Large intestine (tissue), 12 donors: ENCODE measurements at places on chromosomes 13 and 19. TPM values are rescaled to one million over a fixed set of nuclear protein-coding genes. Genes with fewer than 3 reads are reported as not detected.
A peak's percentile ranks its signal among the peaks of the same experiment; 100 is the strongest.

RFPL4AL1 gene
- not detected for polyA plus RNA-seq

CFD gene
- polyA plus RNA-seq = 6.1 TPM

SIGLEC10 gene
- polyA plus RNA-seq = 10.5 TPM

NAXD gene
- polyA plus RNA-seq = 37.0 TPM

TMPRSS9 gene
- 1.9 TPM for polyA plus RNA-seq

TMEM255B gene
- 5.1 TPM for polyA plus RNA-seq

SBK2 gene
- 0.66 TPM for polyA plus RNA-seq

ZNF787 gene
- polyA plus RNA-seq = 33.3 TPM

SAFB gene
- 111 TPM for polyA plus RNA-seq

APOE gene
- 77.8 TPM for polyA plus RNA-seq

CC2D1A gene
- polyA plus RNA-seq = 42.2 TPM

ZNF574 gene
- polyA plus RNA-seq = 15.1 TPM

ARRDC2 gene
- 7.7 TPM for polyA plus RNA-seq

GRCh38 chr19:29735829-29736228 is 20.8 kb upstream of the C19orf12 start:
- H3K27ac ChIP-seq = no peak overlapping the region
- H3K36me3 ChIP-seq = no peaks in the 10 kb centered on the region
- no peak overlapping the region for H3K4me3 ChIP-seq
- H3K27me3 ChIP-seq = peaks cover 9% of the 10 kb centered on the region
- DNase-seq = no peak

- H3K4me3 ChIP-seq = no peak overlapping the region
- DNase-seq = no peak
- peaks cover 8% of the 10 kb centered on the region for H3K36me3 ChIP-seq
Observed at GRCh38 chr19:51573331-51573730, 2.2 kb downstream of the ZNF175 start.

DNA sequence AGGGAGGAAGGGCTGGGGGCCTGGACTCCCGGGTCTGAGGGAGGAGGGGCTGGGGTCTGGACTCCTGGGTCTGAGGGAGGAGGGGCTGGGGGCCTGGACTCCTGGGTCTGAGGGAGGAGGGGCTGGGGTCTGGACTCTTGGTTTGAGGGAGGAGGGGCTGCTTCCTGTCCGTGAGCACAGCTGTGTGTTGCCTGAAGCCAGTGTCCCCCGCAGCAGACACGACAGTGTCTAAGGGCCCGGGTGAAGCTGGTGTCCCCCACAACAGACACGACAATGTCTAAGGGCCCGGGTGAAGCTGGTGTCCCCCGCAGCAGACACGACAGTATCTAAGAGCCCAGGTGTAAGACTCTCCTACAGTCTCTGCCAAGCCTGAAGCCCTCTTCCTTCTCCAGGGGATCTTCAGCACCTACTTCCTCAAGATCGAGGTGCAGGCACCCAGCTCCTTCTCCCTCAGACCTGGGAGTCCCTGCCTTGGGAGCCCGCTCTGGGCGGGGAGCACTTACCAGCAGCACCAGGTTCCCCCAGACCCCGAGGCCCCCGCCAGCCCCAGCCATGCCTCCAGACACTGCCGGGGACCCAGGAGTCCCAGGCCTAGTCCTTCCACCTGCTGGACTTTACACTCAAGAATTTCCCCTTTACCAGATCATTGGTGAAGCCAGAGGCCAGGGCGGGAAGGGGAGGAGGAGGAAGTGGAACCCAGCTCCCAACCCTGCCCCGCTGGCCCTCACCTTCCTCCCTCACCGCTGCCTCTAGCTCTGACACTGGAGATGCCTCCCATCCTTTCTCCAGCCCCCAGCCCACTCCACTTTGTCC is at the start of gene PTPRH:
Gene PTPRH, minus strand, starts transcription at position 622 of the 813 bp plus-strand sequence. Its CDS starts 68 bp downstream, at position 554.
- H3K36me3 ChIP-seq = peaks cover 15% of the 10 kb centered on the region
- H3K4me1 ChIP-seq = peaks cover 11% of the 10 kb centered on the region
- no peaks in the 10 kb centered on the region for H3K27me3 ChIP-seq
- H3K4me3 ChIP-seq = peak within 1 kb of the TSS; percentile 41

DNA sequence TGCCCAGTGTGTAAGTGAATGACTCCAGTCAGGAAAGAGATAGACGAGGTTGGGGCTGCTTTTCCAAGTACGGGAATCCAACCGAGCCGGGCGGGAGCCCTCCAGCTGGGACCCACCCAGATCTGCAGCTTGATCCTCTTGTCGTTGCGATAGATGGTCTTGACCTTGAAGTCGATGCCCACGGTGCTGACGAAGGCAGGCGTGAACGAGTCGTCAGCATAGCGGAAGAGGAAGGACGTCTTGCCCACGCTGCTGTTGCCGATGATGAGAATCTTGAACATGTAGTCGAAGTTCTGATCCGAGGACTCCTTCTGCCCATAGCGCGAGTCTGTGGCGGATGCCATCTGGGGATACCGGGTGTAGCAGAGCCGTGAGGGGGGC is 1.5 kb downstream of the RAB3A start:
- no peak overlapping the region for H3K4me3 ChIP-seq
- peaks cover 12% of the 10 kb centered on the region for H3K4me1 ChIP-seq
- no peak overlapping the region for H3K27ac ChIP-seq

DNA sequence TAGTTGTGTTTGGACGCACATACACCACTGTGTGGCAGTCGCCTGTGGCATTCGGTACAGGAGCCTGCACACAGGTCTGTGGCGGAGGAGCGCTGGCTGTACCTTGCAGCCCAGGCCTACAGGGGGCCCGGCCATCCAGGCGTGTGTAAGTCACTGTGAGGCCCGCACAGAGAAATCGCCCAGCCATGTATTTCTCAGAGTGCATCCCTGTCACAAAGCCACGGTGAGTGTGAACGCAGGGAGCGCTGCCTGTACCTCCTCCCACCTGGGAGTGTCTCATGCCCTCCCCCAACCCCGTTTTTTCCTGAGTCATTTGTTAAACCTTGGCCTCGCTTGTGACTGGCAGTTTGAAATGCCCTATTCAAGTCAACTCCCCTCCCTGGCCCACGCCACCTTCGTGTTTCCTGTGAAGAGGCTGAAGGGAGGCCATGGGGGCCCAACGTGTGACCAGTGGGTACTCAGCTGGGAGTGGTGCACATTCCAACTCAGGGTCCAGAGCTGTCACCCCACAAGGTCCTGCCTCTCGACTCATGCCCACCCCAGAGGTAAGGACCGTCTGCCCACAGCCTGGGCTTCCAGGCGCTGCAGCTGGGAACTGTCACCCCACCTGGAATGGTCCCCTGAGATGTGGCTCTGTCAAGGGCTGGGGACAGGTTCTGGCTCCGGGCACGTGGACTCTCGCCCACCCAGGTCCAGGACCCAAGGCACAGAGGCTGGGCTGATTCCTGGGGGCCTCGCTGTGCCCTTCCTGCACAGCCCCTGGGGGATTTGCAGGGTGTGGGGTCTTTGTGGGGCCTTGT is 11.6 kb upstream of the RASA3 start:
- peak; percentile 41 for DNase-seq
- no peak overlapping the region for H3K4me3 ChIP-seq
- no peaks in the 10 kb centered on the region for H3K4me1 ChIP-seq
- H3K27me3 ChIP-seq = no peaks in the 10 kb centered on the region
- no peak overlapping the region for H3K27ac ChIP-seq
- H3K36me3 ChIP-seq = no peaks in the 10 kb centered on the region

DNA sequence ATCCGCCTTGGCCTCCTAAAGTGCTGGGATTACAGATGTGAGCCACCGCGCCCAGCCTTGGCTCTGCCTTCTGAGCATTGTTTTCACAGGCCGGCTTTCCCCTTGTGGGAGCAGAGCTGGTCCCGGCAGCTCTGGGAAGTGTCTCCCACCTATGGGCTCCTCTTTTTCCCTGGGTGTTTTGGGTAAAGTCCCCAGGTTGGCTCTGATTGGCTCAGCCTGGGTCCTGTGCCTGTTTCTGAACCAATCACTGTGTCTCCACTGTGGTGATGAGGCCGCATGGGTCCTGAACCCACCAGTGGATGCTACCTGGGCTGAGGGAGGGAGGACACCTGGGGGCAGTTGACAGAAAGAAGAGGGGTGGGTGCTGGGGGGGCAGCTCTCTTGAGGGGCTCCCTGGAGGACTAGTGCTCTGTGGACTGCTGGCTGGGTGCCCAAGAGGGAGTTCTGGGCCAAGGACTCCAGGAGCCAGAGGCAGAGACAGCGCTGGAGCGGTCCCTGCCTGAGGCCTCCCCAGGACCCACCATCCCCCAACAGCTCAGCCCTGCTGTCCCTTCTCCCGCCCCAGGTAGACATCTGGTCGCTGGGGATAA is 19.6 kb upstream of the NCCRP1 start:
- H3K4me1 ChIP-seq = no peaks in the 10 kb centered on the region
- no peak for DNase-seq
- H3K36me3 ChIP-seq = peaks cover 83% of the 10 kb centered on the region
- H3K4me3 ChIP-seq = no peak overlapping the region
- no peak overlapping the region for H3K27ac ChIP-seq

GRCh38 chr19:53101518-53101917 is 1.7 kb downstream of the ZNF160 start:
- DNase-seq = peak; percentile 76
- no peaks in the 10 kb centered on the region for H3K27me3 ChIP-seq
- H3K36me3 ChIP-seq = peaks cover 19% of the 10 kb centered on the region
- H3K27ac ChIP-seq = peak overlapping the region; percentile 92

DNA sequence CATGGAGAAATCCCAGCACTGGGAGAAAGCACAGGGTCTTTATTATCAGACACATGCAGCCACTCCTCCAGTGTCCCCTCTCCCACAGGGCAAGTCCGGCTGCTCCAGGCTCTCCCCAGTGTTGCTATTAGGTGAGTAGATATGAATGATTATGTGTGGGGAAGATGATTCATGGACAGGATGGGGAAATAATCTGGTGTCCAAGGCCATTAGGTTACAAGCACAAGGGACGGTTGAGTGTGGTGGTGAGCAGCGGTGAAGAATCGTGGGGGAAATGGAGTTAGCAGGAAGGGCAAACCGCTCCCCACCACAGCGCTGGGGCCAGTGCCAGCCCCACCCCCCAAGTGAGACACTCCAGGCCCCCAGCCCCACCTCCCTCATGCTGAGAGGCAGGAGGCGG is 19.0 kb downstream of the CD177 start:
- DNase-seq = no peak
- no peaks in the 10 kb centered on the region for H3K4me1 ChIP-seq
- H3K27me3 ChIP-seq = no peaks in the 10 kb centered on the region
- H3K4me3 ChIP-seq = no peak overlapping the region
- H3K36me3 ChIP-seq = no peaks in the 10 kb centered on the region
- H3K27ac ChIP-seq = no peak overlapping the region

DNA sequence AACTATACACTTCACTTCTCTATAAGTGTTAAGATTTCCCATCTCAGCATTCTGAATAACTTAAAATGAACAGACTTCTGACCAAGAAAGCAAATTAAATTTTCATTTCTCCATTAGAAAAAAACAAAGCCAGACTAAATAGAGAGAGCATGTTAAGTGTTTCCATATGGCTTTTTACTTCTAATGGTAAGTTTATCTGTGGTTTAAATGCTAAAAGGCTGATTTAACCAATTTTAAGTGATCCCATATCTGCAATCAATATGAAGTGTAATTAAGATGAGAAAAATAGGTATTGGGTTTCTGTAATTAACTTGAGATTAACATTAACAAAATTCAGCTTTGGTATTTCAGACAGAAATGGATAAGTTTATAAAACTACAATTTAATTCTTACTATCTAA is 107.8 kb downstream of the ELF1 start:
- no peak overlapping the region for H3K27ac ChIP-seq
- H3K27me3 ChIP-seq = no peaks in the 10 kb centered on the region
- DNase-seq = no peak
- no peaks in the 10 kb centered on the region for H3K36me3 ChIP-seq
- H3K4me3 ChIP-seq = no peak overlapping the region
- peaks cover 3% of the 10 kb centered on the region for H3K4me1 ChIP-seq

GRCh38 chr13:100689191-100689590 is 14.6 kb upstream of the TMTC4 start:
- H3K27me3 ChIP-seq = no peaks in the 10 kb centered on the region
- no peak overlapping the region for H3K4me3 ChIP-seq
- no peaks in the 10 kb centered on the region for H3K4me1 ChIP-seq
- H3K36me3 ChIP-seq = no peaks in the 10 kb centered on the region
- H3K27ac ChIP-seq = no peak overlapping the region
- no peak for DNase-seq

GRCh38 chr13:114088863-114089262 is 43.6 kb downstream of the RASA3 start:
- H3K27ac ChIP-seq = no peak overlapping the region
- no peaks in the 10 kb centered on the region for H3K27me3 ChIP-seq
- no peaks in the 10 kb centered on the region for H3K36me3 ChIP-seq
- H3K4me3 ChIP-seq = no peak overlapping the region
- H3K4me1 ChIP-seq = no peaks in the 10 kb centered on the region

DNA sequence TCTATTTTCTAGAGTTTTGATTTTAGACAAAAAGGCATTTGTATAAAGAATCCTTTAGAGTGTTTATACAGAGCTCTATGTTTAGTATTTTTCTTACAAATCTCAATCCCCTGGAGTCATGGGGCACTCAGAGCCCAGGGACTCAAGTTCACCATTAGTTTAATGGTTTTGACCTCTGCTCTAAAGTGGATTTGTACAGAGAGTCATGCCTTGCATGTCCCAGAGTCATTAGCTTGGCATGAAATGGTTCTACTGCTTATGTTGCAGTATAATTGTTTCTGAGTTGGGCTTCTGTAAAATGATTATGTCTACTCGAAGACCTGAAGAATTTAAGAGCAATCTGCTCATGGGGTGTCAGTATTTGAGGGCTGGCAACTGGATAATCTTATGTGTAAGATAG is 406.2 kb downstream of the DLEU7 start:
- H3K4me3 ChIP-seq = no peak overlapping the region
- DNase-seq = peak; percentile 40
- H3K27me3 ChIP-seq = no peaks in the 10 kb centered on the region
- H3K4me1 ChIP-seq = no peaks in the 10 kb centered on the region
- H3K36me3 ChIP-seq = no peaks in the 10 kb centered on the region

- no peaks in the 10 kb centered on the region for H3K27me3 ChIP-seq
- no peaks in the 10 kb centered on the region for H3K4me1 ChIP-seq
- no peaks in the 10 kb centered on the region for H3K36me3 ChIP-seq
Observed at GRCh38 chr13:75628801-75629200, 7.3 kb upstream of the LMO7 start.

DNA sequence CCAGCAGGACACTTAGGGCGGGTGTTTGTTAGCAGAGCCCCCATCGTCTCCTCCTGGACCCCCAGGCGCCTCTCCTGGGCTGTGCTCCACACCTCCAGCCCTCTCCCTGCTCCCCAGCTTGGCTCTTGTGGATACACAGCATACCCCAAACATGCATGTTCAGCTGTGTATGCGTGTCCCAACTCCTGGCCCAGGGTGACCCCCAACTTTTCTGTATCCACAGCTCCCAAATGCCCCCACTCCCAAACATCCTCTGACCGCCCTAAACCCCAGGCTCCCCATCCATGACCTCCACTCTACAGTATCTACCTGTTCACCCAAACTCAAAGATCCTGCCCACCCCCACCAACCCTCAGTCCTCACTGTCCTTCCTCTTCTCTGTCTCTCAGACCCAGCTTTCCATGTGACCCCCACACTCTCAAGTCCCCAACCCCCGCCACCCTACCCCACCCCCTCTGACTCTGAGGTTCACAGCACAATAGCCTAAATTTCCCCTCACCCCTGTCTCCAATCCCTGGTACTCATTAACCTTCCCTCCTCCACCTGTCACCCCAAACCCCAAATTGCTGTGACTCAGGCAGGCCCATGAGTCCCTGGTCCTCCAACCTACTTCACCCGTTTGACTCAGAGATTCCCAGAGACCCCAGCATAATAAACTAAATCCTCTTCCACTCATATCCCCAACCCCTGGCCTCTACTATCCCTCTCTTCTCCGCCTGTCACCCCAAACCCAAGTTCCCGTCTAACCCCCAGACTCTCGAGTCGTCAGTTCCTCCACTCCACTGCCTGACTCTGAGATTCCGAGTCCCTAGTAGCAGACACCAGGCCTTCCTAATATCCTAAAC is 968 bp downstream of the UBE2M start:
- H3K36me3 ChIP-seq = peaks cover 30% of the 10 kb centered on the region
- peaks cover 49% of the 10 kb centered on the region for H3K4me1 ChIP-seq
- peak overlapping the region; percentile 90 for H3K27ac ChIP-seq
- peaks cover 14% of the 10 kb centered on the region for H3K27me3 ChIP-seq
- peak overlapping the region; percentile 93 for H3K4me3 ChIP-seq

- DNase-seq = no peak
- H3K4me3 ChIP-seq = no peak overlapping the region
- H3K4me1 ChIP-seq = no peaks in the 10 kb centered on the region
Observed at GRCh38 chr19:5356428-5356827, 15.8 kb upstream of the PTPRS start.
